Lung (tissue), 17 donors: ENCODE measurements at places on chromosomes 16 and 17.

GRCh38 chr16:78278056-78278450 is 178.6 kb downstream of the WWOX start:
- DNase-seq, result peak; percentile 89

GRCh38 chr17:81471818-81472456 is 40.7 kb downstream of the ACTG1 start:
- DNase-seq, result no peak

- DNase-seq, result no peak
Observed at GRCh38 chr16:77905374-77905920, 116.9 kb upstream of the CLEC3A start.

DNA sequence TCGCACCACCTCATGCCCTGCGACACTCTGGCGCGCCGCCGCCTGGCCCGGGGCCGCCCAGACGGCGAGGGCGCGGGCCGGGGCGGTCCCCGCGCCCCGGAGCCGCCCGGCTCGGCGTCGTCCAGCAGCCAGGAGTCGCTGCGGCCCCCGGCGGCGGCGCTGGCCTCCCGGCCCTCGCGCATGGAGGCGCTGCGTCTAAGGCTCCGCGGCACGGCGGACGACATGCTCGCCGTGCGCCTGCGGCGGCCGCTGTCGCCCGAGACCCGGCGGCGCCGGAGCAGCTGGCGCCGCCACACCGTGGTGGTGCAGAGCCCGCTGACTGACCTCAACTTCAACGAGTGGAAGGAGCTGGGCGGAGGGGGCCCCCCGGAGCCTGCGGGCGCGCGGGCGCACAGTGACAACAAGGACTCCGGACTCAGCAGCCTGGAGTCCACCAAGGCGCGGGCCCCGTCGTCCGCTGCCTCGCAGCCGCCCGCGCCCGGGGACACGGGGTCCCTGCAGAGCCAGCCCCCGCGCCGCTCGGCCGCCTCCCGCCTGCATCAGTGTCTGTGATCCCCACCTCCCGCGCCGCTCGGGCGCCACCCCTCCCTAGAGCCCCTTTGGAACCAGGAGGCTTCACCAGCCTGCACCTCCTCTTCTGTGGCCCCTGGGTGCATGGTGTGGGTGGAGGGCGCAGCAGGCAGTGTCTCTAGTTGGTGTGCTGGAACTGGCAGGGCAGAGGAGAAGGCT is 82.3 kb downstream of the ARHGAP23 start:
- DNase-seq, result peak; percentile 80

- no peak for DNase-seq
Observed at GRCh38 chr16:65377195-65377594, 255.3 kb upstream of the CDH11 start.

DNA sequence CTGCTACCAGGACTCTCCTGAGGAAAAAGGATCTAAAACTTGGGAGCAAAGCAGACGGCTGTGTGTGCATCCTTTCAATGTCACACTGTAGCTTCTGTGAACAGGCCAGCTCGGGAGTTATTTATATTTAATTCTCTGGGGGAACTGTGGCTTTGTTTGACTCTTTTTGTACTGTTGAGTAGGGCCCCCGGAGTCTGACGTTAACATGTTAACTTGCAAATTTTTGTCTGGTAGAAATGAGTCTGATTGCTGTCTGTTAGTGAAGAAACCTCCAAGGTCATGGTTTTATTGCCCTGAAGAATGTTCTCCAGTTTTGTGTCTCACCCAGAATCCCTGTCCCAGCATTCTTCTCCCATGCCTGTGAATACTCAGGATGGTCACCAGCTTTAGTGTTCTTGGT is 14.2 kb upstream of the KCNG4 start:
- DNase-seq, result no peak

GRCh38 chr17:8016632-8017424 is 14.4 kb downstream of the GUCY2D start:
- peak; percentile 56 for DNase-seq

DNA sequence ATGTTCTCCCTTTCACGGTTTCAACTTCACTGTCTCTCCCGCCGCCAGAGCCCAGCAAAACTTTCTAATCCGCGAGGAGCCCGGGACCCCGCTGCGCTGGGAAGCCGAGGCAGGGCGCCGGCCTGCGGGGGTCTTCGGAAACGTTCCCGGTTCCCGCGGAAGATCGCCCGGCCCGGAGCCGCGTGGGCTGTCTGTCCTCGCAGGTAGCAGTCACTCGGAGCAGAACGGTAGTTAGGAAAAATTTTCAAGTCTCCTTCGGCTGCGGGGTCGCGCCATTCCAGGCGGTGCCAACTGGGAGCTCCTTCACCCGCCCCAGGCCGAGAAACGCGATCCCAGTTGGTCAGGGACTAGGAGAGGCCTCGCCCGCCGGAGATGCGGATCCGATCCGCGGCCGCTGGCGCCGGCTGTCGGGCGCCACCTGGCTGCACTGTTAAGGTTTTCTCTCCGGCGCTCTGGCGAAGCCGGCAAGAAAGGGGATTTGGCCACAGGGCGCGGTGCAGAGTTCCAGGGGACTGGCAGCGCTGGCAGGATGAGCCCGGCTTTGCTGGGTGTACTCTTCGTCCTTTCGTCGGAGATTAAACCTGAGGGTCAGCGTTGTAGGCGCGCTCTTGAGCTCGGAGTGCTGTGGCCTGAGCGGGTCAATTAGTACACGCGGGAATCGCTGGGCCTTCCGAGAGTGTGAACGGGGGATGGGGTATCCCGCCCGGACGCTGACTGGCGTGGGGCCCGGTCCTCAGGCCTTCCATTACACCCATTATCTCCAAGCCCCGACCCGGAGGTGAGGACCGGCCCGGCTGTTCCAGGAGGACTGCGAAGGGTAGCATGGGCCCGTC is 135.4 kb downstream of the KCNJ12 start:
- DNase-seq, result peak; percentile 93

DNA sequence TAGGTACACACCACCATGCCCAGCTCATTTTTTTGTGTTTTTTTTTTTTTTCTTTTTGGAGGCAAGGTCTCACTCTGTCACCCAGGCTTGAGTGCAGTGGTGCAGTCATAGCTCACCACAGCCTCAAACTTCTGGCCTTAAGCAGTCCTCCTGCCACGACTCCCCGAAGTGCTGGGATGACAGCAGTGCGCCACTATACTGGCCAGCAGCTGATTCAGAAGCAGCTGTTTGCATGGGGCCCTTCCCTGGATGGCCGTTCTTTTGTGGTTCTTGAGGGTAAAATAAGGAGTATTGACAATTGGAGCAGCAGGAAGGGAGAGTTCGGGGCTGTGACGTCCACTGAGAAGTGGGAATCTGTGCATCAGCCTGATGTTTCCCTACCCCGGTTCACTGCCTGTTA is 41.6 kb downstream of the KIAA0513 start:
- no peak for DNase-seq

DNA sequence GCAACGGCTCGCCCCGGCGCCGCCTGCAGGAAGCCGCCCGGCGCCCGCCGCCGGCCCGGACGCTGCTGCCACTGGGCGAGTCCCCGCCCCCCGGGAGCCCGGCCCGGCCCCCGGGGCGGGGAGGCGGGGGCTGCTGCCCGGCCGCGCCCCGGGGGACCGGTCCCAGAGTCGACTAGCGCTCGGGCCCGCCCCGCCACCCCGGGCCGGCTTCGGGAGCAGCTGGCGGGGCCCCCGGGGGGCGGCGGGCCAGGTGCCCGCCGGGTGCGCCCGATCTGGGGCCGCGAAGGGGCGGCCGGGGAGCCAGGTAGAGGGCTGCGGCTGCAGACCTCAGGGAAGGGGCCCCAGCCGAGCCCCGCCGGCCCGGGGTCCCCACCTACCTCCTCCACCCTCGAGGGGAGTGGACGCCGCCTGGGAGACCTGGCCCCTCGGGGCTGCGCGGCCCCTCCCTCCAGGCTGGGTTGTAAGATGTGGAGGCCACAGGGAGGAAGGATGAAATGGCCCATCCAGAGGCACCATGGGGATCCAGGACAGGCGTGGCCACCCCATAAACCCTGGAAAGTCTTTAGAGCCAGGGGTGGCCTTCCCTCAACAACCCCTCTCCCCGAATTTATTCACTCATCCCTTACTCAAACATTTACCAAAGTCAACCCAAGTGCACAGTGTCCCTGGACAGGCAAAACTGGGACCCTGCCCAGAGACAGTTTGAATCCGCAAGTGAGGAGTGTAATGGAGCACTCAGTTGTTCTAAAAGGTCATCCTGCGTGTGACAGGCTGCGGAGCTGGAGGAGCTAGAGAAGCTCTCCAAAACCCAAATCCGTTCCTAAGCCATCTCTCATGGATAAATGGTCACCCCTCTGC is at the start of gene CDYL2:
TSS of gene CDYL2 (minus strand) at position 73 of the 858 bp plus-strand sequence. CDS start 425 bp downstream, outside the sequence.
- peak; percentile 43 for DNase-seq

- no peak for DNase-seq
Observed at GRCh38 chr16:66374176-66374575, 7.7 kb downstream of the CDH5 start.

GRCh38 chr16:25838724-25839186 is 147.0 kb downstream of the HS3ST4 start:
- DNase-seq, result peak; percentile 25

DNA sequence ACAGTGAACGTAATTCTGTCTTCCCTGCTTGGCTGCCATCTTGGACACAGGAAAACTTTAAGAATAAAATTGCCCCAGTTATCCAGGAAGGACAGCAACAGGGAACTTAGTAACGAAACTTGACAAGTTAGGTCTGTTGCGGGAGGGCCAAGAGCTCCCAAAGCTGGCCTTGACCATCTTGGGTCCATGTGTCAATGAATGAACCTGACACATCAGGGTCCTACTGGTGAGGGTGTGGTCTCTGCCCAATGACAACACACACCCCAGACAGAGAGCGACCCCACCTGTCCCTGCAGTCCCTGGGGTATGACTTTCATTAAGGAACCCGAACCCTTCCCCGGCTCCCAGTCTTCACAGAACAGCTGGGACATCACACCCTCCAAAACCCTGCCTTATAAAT is 96.3 kb downstream of the NDE1 start:
- no peak for DNase-seq

DNA sequence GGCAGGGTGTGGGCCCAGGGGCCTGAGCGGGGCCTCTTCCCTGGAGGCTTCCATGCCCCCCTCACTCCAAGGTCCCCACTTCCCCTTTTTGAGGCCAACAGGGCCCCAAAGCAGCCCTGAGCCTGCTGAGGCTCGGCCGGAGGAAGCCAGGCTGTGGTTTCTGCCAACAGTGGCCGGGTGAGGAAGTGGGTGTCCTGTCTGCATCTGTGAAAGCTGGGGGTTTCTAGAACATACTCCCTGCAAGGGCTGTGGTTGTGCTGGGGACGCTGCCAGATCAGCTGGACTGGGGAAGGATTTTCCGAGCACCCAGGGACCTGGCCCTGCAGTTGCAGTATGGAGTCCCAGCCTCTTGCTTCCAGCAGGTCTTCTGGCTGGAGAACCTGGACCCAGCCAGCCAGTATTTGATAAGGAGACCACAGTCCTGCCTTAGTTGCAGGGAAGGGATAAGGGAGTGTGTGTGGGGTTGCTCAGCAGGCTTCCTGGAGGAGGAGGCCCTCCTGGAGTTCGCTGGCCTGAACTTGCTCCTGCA is 15.7 kb downstream of the ADCY7 start:
- DNase-seq, result peak; percentile 62

DNA sequence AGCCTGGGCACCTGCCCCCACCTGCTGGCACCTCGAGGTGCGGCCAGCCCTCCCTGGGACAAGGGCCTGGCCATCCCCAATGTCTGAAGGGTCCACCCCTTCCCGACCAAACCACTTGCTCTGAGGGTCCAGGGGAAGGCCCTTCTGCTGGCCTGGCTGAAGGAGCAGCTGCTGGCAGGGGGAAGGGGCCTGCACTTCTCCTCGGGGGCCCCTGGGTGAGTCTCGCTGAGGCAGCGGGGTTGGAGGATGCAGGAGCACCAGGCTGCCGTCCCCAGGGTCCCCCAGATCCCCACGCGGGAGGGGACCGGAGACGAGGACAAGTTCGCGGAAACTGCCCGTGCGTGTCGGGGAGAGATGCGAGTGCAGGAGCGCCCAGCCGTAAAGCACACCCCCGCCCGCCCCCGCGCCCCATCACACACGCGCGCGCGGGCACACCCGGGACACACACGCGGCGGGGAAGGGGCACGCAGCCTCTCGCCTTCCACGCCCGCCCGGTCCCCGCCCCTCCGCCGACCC is 725 bp upstream of the CACNA1H start:
- peak; percentile 25 for DNase-seq

DNA sequence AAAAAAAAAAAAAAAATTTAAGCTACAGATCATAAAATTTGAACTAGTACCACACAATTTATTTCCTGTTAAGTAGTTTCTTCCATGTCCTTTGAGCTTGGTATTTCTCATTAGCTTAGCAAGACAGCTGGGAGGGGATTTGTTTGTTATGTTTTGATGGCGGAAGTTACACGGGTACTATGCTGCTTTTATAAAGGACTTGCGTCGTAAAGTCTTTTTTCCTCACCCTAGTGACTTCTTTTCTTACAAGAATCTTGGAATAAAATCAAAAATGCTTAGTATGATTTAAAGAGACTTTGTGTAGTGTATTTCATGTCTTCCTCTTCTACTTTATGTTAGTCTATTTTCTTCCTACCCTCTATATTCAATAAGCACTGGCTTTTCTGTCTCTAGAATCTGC is 89.1 kb downstream of the NLK start:
- DNase-seq, result peak; percentile 58

GRCh38 chr17:67420994-67421393 is 43.9 kb downstream of the PITPNC1 start:
- DNase-seq, result no peak

GRCh38 chr16:16176328-16176727 is 47.0 kb downstream of the ABCC6 start:
- DNase-seq, result no peak
